H54 (cell line): ENCODE measurements at places on chromosomes 1 and 21.

DNA sequence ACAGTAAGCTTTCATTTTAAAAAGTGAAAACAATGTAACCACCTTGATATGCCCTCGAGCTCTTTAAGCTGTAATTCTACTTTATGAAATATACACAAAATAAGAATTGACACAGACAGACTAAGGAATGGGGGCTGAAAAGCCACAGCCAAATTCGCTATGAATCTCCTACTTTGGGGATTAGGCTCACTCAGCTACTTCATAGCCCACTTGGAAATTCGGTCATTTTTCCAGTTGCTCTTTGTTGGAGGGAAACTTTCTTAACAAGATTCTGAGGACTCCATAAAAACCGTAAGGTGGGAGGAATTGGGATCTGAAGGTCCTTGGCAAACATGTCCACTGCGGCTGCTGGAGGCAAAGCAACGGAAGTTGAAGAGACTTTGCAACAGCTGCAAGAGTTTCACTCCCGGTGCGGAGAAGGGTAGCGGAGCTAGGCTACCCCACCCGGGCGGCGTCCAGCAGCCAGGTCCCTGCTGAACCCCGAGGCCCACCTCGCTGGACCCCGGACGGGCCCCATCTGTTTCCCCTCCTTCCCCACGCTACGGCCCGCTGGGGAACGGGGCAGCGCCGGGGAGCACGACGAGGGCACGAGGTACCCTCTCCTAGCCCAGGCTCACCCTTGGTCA, 634 bp downstream of the MYCBP start:
- peak; percentile 29 for DNase-seq

DNA sequence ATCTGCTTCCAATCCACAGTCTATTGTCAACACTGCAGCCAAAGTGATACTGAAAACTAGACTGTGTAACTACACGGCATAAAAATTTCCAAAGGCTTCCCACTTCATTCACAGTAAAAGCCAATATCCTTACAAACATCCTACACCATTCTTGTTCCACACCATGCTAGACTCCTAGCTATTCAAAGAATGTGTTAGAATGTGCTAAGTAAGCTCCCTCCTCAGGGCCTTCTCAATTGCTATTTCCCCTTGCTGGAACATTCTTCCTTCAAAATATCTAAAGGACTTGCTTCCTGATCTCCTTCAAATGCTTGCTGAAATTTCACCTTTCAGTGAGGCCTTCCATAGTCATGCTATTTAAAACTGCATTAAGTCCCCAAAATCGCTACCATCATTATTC, 228.1 kb downstream of the AKT3 start:
- DNase-seq, result no peak

- DNase-seq, result no peak
Observed at GRCh38 chr1:12630946-12631530, 12.8 kb upstream of the AADACL4 start.

- DNase-seq, result no peak
Observed at GRCh38 chr1:171421413-171422020, 63.8 kb upstream of the PRRC2C start.

GRCh38 chr1:68376441-68376840, 73.3 kb downstream of the RPE65 start:
- no peak for DNase-seq

DNA sequence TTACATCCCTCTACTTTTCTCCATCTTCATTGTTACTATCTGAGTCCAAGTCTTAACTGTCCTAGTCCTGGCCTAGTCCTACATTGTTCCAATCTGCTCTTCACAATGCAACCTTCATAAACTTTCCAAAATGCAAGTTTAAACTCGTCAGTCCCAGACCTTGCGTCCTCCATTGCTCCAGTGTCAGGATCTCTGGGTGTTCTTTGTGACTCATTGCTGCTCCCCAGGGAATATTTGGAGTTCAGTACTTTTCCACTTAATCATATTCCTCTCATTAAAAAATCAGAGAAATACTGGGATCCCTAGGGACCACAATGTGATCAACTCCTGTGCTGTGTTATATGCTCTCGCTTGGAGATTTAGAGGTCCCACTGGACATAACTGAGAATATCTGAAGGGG, 18.0 kb upstream of the KPRP start:
- no peak for DNase-seq

DNA sequence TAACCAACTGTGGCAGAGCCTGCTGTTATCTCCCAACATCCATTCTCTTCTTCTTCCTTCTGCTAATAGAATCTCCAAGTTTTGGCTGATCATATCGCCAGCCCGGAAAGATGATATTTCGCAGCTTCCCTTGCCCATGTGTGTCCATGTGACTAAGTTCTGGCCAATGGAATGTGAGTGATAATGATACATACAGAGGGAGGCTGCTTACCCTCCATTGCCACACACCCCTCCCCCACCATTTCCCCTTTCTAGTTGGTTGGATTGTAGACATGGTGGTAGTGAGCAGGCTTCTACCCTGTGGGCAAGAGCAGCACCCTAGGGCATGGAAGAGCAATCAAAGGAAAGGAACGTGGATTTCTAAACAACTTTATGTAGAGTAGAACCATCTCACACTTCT, 48.8 kb downstream of the SLC9C2 start:
- no peak for DNase-seq

DNA sequence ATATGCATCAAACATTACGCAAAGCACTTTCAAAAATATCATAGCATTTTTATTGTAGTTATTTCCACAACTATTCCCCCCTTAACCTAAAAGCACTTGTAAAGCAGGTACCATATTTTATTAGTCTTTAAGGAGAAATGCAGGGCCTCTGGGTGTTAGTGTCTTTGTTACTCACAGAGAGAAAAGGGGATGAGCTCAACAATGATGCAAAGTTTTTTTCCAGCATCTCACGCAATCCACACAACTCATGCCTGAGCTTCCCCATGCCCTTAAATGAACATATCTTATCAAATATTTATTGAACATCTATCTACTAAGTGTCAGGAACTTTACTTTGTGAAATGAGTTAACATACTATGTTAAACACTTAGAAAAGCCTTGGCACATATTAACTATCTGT, 50.6 kb downstream of the BEND5 start:
- no peak for DNase-seq

DNA sequence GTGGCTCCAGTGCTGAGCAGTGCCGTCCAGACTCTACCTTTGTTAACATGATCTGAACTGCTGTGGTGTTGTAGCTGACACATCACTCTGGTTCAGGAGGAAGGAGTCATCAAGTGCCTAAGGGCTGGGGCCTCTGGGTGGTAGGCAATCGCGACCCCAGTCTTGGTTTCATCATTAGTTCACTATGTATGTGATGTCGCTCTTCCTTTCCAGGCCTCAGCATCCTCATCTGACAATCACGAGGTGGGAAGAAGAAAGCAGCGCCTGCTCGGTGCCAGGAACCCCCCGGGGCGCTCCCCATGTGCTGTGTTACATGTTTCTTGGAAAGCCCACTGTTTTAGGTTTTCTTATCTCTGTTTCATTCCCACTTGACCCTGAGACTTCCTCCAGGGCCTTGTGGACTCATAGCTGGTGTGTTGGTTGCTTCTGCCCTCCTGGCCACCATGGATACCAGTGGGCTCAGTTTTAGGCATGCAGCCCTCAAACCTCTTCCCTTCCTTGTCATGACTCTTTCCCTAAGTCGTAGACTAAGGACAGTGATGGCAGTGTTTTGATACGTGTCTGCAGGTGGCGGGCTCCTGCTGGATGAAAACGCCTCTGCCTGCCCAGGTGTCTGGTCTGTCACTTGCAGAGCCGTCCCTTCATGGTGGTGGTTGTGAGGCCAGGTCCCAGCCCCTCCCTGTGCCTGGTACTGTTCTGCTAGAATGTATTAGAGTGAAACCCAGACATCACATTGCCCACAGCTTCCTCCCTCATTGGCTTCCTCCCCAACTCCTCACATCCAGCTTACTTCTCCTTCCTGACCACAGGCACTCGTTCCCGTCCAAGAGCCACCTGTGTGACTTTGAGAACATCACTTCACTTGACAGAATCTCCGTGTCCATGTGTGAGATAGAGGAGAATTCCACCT, 17.2 kb upstream of the FOXO6 start:
- no peak for DNase-seq

DNA sequence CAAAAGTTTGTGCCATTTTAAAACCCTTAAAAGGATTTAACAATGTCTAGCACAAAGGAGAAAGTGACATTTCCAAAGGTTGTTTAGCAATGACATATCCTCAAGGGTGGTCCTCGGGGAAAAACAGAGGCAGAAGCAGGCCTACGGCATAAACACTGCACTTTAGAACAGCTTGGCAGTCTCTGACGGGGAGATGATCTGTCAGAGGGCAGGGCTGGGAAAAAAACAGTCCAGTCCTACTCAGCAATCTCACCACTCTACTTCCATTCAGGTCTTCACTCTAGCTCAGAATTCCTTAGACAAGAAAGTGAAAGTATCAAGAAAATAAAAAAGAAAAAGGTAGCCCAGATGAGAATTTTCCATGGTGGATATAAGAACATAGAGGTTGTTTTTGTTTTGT, 4.1 kb downstream of the CRYZ start:
- no peak for DNase-seq

GRCh38 chr1:158185770-158186169, 5.1 kb downstream of the CD1D start:
- no peak for DNase-seq

DNA sequence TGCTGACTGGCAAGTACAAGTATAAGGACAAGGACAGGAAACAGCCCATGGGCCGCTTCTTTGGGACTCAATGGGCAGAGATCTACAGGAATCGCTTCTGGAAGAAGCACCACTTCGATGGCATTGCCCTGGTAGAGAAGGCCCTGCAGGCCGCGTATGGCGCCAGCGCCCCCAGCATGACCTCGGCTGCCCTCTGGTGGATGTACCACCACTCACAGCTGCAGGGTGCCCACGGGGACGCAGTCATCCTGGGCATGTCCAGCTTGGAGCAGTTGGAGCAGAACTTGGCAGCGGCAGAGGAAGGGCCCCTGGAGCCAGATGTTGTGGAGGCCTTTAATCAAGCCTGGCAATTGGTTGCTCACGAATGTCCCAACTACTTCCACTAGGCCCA, 32.0 kb downstream of the SLC16A1 start:
- no peak for DNase-seq

GRCh38 chr1:8427986-8428385, 110.1 kb downstream of the SLC45A1 start:
- no peak for DNase-seq

DNA sequence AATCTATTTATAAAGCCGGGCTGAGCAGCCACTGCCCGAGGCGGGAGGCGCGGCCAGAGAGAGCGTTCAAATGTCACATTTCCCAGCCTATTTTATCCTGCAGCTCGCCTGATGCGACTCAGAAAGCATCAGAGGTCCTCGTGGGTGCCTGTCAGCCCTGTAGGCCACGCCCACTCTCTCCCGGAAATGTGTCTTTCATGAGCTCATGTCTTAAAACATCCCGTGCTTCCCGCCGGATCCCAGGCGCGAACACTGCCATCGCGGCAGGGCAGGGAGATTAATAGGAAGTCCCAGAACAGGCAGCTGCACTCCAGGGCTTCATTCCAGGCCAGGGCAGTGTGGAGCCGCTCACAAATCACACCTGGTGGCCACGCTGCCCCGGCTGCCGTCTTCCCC, 117.5 kb downstream of the PRDM16 start:
- DNase-seq, result no peak

DNA sequence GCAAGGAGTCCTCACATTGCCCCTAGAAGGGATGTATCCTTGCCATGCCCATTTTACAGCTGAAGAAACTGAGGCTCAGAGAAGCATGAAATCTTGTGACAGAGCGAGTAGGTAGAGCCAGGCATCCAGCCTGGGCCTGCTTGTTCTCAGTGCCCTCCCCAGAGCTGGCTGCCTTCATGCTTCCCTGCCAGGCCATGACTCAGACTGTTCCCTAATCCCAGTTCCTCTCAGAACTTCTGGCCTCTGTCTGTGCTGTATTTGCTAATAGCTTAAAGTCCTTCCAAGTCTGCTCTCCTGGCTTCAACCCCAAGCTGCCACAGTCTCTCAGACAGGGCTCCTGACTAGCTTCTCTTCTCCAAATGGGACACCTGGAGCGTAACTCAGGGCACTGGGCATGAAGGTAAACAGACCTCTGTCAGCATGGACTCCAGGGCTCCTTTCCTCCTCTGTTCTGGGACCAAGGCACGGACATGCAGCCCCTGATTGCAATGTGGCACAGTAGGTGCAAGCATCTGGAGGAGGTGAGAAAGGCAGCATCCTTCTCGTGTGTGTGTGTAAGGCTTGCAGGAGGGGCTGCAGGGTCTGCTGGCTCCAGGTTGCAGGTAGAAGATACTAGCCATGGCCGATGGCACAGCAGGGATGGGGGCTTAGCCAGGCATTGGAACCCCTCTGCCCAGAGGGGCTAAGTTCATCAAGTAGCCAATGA, 122.7 kb downstream of the HMGB4 start:
- DNase-seq, result peak; percentile 80

DNA sequence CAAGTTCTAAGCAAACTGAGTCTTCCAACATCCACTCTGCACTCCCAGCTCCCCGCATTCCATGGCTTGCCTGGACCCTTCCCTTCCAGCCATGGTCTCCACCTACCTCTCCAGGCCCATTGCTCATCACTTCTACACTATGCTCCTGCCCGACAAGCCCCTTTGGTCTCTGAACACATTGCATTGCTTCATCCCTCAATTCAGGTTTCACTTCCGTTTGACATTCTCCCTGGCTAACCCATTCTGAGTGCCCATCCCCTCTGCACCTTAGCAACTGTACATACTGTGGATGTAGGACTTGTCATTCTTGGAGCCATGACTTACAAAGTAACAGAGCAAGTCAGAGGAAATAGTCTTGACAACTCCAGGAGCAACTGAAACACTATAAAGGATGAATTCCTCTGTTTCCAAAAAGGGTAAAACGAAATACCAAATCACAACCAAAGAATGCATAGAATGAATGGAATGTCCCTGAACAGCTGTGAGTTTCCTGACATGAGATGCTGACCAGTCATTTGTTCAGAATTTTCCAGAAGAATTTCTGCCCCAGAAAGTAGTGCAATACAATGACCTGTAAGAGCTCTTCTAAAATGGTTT, 66.7 kb downstream of the KCNJ6 start:
- peak; percentile 24 for DNase-seq

- no peak for DNase-seq
Observed at GRCh38 chr1:231395998-231396390, 26.1 kb downstream of the EGLN1 start.

- no peak for DNase-seq
Observed at GRCh38 chr1:89146721-89147120, 20.8 kb upstream of the GBP2 start.

GRCh38 chr1:57344265-57344664, 79.6 kb downstream of the DAB1 start:
- DNase-seq, result no peak
